ENCODE measurements at places on chromosomes 7 and 10.

DNA sequence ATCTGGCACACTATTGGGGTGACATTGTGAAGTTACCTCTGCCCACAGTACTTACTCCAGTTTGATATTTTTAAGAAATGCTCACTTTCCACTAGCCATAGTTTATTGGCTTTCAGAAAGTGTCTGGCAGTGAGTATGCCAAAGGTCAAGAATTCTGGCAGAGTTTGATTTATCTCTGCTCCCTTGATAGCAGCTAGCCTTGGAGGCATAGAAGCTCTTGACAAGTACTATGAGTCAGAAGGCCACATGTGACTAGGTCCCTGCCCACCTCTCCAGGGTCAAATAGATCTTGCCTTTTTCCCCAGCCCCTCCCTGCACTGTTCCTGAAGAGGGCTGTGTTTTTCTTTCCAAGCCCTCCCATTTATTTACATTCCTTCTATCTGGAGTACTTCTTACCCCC lies 202.2 kb downstream of the AUTS2 start:
- no peak for DNase-seq

- DNase-seq = no peak
Observed at GRCh38 chr7:75737856-75738603, 711 bp downstream of the HIP1 start.

DNA sequence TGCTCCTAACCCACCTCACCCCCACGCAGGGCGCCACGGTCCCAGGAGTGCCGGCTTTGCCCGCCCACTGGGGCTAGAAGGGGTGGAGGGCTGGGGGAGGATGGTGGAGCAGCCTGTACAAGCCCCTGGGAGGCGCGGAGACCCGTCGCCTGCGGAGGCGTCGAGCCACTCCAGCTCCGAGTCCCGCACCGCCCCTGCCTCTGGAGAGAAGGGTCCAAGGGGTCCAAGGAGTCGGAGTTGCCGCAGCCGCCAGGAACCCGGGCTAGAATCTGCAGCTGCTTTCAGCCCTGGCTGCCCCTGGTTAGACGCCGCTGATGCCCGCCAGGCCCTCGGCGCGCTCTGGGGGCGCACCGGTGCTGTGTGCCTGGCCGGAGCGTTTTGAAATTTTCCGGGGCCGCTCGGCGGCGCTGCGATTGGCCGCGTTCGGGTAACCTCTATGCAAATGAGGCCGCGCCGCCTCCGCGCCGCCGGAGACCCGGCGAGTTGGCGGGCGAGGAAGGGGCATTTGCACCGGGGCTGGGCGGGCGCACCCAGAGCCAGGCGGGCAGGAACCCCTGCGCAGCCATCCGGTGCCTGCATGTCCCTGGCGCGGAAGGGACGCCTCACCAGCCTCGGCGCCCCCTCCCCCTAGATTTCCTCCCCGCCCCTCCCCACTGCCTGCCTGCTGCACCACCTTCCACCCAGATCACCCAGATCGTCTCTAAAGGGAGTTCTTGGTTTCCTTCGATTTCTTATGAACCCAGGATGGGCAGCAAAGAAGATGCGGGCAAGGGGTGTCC lies at the start of gene HMX2:
TSS of gene HMX2 (plus strand) at position 502 of the 779 bp plus-strand sequence. CDS start at position 745, 243 bp downstream.
- no peak for DNase-seq

DNA sequence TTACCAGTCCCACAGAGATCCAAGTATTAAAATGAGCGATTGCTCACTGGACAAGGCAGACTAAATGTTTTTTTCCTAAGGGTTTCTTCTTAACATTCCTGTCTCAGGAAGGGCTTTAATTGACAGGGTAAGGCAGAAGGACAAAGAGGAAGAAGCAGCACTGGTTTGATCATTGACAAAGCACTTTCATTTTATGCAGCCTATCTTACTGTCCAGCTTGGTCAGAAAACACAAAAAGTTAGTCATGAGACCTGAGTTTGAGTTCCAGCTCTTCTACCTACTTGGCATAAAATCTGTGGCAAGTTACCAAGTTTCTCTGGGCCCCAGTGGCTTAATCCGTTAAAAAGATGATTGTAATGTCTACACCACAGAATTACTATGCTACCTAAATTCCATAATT lies 458.5 kb downstream of the GFRA1 start:
- DNase-seq = no peak

- DNase-seq = no peak
Observed at GRCh38 chr7:136869991-136870865, 1.8 kb downstream of the CHRM2 start.

DNA sequence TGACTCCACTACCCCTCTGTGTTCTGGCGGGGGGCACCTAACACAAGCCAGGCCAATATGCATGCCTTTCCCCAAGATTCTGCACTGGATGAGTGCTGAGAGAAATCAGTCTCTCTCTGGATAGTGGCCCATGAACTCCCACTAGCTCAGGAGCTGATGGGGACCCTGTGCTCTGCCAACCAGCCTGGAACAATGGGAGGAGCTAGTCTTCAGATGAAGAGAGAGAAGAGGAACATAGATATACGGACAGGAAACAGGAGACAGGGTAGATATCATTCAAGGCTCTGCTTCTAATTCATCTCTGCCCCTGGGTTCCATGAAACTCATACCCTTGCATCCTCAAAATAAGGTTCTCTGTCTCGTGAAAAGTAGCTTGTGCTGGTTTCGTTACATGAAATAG lies 27.9 kb upstream of the PLXNA4 start:
- no peak for DNase-seq

GRCh38 chr10:118729641-118730258 lies 25.0 kb downstream of the CACUL1 start:
- DNase-seq = no peak

Measured in stimulated activated CD8-positive, alpha-beta memory T cell treated with anti-CD3 and anti-CD28 coated beads, Interleukin-7, amount 100 ng/mL, for 24 hours (primary cell).